NCI-H1436 treated with DMSO at 0.1 percent for 48 hours (cell line): ENCODE measurements at places on chromosomes 16 and 17.

- no peak for DNase-seq
Measured at GRCh38 chr17:82278786-82279391, 5.4 kb upstream of the CSNK1D start.

GRCh38 chr16:30069611-30070462 is 4.3 kb downstream of the ALDOA start:
- DNase-seq = no peak

- no peak for DNase-seq
Measured at GRCh38 chr16:48526958-48527331, 83.0 kb downstream of the N4BP1 start.

DNA sequence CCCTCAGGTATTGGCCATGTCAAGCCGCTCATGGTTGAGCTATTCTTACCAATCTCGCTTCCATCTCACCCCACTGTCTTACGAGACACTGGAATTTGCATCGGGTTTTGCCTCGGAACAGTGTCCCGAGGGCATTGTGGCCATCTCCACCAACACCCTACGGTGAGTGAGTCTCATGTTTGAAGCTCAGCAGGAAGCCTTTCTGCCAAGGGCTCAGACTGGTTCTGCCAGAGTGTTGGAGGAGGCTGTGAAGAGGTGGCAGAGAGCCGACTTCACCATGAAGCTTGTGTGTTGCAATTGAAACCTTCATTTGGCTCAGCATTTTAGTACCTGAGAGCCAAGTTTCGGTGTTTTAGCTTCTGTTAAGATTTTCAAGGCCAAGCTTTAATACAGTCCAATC is 38.0 kb downstream of the SF3B3 start:
- DNase-seq = no peak

DNA sequence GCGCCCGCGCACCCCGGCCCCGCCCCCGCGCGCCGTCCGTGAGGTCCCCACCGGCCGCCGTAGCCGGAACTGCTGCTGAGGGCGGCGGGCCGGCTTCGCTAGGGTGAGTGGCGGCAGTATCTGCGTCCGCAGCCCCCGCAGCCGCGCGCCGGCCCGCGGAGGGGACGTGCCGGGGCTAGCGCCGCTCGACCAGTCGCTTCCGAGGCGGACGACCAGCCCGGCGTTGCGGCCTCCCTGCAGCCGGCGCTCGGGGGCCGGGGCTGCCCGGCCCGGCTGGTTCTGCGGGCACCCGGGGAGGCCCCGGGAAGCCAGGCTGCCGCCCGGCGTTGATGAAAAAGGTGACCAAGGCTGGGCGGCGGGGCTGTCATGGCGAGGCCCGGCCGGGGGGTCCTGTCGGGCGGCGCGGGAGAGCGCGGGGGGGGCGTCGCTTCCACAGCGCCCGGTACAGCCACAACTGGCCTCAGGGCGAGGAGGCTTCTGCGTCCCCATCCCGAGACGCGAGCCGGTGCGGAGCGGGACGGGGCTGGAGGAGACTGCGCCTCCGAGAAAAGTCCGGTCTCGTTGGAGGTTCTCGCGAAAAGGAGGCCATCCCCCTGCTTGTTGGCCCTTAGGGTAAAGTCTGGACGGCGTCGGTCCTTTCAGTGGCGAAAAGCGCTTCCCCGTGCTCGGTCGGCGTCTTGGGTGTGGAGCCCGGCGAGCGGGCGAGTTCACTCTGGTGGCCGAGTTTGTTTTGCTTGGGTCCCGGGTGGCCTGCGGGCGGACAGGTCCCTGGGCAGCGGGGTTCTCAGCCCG is at the start of gene CRAMP1:
TSS of gene CRAMP1 (plus strand) at position 41 of the 792 bp plus-strand sequence. CDS start 2,280 bp downstream, outside the sequence.
- DNase-seq = no peak

- no peak for DNase-seq
Measured at GRCh38 chr16:50718061-50718760, 23.7 kb upstream of the CYLD start.

DNA sequence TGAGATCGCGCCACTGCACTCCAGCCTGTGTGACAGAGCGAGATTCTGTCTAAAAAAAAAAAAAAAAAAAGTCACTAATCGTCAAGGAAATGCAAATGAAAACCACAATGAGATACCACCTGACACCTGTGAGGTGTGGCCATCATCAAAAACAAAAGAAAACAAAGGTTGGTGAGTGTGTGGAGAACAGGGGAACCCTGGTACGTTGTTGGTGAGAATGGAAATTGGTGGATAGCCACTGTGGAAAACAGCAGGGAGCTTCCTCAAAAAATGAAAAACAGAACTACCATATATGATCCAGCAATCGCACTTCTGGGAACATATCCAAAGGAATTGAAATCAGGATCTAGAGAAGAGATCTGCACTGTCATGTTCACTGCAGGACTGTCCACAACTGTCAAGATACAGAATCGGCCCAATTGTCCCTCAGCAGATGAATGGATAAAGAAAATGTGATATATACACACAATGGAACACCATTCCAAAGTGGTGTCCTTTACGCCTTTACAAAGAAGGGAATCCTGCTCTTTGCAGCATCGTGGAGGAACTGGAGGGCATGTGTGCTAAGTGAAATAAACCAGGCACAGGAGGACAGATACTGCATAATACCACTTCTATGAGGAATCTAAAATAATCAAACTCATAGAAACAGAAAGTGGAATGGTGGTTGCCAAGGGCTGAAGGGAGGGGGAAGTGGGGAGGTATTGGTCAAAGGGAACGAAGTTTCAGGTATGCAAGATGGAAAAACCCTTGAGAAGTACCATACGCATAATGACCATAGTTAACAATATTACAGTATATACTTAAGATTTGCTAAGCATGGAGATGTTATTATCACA is 63.5 kb upstream of the PLCG2 start:
- no peak for DNase-seq

GRCh38 chr17:69709441-69709840 is 294.9 kb downstream of the MAP2K6 start:
- no peak for DNase-seq

GRCh38 chr16:76114681-76115080 is 162.5 kb upstream of the CNTNAP4 start:
- no peak for DNase-seq
